HT-29 (cell line): ENCODE measurements at places on chromosomes 1 and 21. TPM values are rescaled to one million over a fixed set of nuclear protein-coding genes. Genes with fewer than 3 reads are reported as not detected.

DNA sequence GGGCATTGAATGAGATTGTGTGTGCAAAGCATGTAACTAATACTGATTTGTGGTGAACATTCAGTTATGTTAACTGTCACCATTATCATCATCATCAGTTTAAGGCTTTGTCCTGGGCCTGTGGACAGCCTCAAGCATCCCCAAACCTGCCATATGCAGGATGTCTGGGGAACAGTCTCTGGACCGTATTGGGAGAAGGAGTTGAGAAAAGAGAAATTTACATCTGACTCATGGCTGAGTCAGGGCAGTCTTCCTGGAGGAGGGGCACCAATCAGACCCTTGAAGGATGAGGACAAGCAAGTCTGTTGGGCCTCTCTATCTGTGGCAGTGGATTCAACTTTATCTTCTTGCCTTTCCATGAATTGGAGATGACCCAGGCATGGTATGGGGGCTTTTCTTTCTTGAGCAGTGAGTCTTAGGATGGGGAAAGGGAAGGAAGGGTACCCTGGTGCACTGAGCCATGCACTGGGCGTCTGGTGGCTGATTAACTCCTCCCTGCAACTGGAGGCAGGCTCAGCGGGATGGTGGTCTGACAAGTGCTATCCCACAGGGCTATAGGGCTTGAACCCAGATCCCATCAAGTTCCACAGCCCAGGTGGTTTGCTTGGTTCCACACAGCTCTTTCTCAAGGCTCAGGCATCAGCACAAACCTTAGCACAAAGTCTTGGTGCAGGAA is 2.9 kb downstream of the PADI3 start:
- no peak for DNase-seq

GRCh38 chr1:201533836-201534235 is 5.1 kb upstream of the NAV1 start:
- DNase-seq: no peak

DNA sequence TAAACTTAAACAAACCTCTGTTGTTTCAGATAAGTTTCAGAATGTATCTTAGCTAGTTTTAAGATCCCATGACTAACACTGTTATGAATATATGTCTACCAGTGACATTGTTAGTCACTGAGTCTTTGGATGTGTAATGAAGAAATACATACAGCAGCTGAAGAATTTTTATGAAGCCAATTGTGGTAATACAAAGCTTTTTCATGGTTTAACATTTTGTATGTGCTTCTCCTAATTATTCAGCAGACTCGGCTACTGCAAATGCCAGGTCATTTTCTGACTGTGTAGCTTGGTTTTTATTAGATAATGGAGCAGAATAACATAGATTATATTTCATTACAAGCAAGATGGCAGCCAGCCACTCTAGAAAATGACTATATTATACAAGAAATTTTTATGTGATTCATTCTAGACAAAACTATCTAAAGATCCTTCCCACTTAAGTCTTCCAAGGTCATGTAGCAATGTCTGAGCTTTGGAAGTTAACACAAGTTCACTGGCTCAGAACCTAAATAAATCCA is 147.8 kb downstream of the TNFSF18 start:
- DNase-seq: no peak

DNA sequence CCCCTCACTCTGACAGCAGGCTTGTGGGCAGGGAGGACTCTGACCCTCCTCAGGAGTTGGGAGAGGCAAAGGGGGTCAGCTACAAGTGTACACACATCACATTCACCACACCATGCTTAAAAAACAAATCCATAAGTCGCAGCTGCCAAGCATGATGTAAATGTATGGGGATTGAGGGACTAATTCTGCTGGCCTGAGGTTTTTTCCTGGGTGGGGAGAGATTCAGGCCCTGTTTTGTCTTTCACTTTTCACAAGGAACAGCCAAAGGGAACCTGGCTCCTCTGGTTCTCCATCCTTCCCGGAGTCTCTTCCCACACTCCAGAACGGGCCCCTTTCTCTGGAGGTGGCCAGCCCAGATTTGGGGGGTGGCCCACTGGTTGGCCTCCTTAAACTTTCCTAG is 1.3 kb upstream of the MTARC2 start:
- no peak for DNase-seq

DNA sequence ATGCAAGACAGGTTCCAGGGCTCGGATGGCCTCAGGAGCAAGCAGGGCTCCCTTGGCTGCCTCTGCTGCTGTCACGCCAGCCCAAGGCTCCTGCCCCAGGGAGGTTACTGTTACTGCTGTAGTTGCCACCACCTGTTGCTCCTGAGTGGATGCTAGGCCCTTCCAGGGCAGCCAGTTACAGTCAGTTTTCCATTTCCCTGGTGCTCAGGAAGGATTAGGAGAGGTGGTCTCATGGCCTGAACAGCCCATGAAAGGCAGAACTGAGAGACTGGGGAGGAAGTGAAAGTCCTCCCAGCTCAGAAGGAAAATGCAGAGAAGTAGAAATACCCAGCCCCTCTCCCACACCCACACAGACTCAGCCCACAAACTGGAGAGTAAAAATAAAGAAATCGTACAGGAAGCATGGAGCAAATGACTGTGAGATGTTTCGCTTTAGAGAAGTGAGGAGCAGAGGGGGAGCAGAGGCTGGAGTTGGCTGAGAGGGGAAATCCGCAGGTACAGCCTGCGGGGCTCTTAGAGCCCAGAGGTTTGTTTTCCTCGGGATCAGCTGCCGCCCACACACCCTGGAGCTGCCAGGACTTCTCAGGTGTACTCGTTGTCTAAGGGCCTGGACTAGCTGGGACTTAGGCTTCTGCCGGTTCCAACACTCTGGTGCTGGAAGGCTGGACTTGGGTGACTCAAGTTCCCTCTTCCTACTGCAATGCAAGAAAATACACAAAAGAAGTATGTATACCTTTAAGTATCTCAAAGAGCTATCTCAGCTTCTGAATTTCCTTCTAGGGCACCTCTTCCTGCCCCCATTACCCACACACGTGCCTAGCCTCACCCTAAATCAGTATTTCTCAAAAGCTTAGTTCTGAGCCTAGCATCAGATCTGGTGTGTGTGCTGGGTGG is 2.3 kb downstream of the IL6R start:
- no peak for DNase-seq

GRCh38 chr1:70866542-70867264 is 180.9 kb downstream of the PTGER3 start:
- DNase-seq: peak; percentile 12

DNA sequence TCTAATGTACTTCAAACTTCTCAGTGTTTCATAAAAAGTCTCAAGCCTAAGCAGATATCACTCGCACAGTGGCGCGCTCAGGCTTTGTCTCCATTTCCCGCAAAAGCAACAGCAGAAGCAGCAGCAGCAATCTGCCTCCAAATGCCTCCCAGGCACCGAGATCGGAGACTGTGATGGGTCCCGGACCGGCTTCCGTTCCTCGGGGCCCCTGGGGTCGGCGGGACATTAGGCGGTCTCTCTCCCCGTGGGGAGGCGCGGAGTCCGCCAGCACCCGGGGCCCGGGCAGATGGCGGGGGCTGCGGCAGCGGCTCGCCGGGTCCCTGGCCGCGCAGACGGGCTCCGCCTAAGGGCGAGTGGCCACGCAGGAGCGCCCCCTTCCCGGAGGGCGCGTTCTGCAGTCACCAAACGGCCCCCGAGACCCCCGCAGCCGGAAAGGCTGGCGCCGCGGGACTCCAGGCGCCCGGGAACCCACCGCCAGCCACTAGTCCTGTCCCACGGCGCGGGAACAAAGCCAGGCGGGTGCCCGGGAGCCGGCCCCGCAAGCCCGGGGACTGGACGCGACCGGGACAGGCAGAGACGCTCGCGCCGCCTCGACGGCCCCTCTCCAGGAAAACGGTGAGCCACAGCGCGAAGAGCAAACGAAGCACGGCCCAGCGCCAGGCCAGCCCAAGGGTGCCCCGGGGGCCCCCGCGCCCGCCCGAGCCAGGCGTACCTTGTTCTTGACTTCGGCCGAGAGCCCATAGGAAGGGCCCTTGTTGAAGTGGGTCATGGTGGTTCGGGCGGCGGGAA is 590 bp downstream of the CNN3 start:
- peak; percentile 20 for DNase-seq

GRCh38 chr1:51897699-51898031 is 19.1 kb upstream of the NRDC start:
- no peak for DNase-seq

- DNase-seq: no peak
These were observed 67.1 kb downstream of the CENPF start for GRCh38 chr1:214670098-214670497.

DNA sequence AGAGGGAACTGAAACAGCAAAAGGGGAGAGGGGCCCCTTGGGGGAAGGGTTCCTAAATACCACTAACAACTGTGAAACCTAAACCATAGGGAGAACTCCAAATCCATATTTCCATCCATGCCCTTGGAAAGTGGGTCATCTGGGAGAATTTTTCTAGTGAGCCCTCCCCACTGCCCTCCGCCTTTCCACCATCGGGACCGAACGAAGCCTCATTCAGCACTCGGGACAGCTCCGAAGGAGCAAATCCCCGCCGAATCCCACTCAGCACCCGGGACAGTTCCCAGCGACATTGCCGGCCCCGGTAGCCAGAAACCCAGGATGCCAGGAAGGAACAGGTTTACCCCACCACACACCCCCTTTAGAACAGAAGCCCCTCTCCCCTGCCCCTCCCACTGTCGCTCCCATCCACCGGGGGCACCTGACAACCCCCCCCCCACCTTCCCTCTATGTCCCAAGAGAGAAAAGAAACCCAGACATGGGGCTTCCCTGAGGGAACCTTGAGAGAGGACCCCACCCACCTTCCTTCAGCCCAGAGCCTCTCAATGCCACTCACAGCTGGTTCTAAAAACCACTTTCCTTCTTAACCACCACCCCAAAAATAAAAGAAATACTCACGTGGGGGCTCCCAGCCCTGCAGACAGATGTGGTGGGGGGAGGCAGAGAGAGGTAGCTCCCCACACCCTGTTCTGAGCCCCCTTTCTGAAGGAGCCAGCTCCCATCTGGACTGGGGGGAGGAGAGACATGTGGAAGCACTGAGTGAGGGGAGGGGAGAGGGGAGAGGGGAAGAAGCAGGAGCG is 4.5 kb downstream of the DLGAP3 start:
- peak; percentile 60 for DNase-seq

The CORT gene
- total RNA-seq: 0.23 TPM in 1 of 2 replicates, not detected in the other

The FAM163A gene
- total RNA-seq: not detected in 2 replicates
